Ovary (tissue), 10 donors: ENCODE measurements at places on chromosomes 2 and 18.

GRCh38 chr18:24995755-24996154 lies 356.2 kb downstream of the ZNF521 start:
- DNase-seq, result no peak

GRCh38 chr2:175187378-175187777 lies 5.9 kb upstream of the ATP5MC3 start:
- no peak for DNase-seq

DNA sequence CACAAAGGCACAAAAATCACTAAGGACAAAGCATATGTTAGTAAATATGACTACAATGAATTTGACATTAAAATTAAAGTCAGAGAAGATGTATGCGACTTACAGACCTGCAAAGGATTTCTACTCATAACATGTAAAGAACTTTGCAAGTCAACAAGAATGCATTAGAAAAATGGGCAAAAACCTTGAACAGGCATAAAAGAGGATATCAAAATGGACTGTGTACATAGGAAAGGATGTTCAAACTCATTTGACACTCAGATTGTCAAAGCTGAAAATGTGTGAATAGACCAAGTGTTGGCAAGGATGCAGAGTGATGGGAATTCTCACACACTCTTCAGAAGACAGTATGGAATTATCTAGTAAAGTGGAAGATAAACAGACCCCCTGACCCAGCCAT lies 94.9 kb downstream of the MYOM1 start:
- no peak for DNase-seq

- DNase-seq, result no peak
Observed at GRCh38 chr2:240435948-240436682, 652 bp downstream of the GPC1 start.
